Gastroesophageal sphincter (tissue), 4 donors: ENCODE measurements at places on chromosomes 3 and 15. TPM values are rescaled to one million over a fixed set of nuclear protein-coding genes. Genes with fewer than 3 reads are reported as not detected.

- no peak for ATAC-seq
Measured at GRCh38 chr3:71035314-71035713, 548.2 kb downstream of the FOXP1 start.

The ROBO2 gene
- under 0.01 TPM for total RNA-seq

GRCh38 chr3:50296721-50297383 lies 2.4 kb downstream of the HYAL3 start:
- ATAC-seq: no peak

DNA sequence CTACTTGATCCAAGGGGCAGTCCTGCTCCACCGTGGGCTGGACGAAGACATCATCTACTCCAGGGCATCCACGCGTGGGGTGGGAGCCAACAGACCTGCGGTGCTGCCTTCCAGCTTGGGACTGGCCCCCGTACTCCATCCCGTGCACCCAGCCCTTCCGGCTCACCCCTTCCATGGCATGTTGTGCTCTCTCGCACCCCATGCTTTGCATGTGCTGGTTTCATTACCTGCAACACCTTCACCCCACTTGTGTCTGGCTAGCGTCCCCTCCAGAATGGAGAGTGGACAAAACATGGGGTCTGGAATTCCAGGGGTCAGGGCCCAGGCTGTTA lies 30.2 kb downstream of the SEMA7A start:
- ATAC-seq: no peak

DNA sequence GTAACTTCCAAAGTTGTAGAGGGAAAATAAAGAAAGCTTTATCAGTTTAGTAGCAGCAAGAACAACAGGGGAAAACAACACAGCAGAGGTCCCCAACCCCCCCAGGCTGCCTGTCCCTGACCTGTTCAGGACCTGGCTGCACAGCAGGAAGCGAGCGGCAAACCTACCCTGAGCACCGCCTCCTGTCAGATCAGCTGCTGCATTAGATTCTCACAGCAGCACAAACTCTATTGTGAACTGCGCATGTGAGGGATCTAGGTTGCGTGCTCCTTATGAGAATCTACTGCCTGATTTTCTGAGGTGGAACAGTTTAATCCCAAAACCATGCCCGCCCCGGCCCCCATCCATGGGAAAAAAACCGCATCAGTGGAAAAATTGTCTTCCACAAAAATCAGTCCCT lies 40.3 kb downstream of the USP50 start:
- ATAC-seq: no peak

The RPL15 gene
- total RNA-seq: 2,502 TPM

The ZBTB20 gene
- total RNA-seq: 113 TPM

GRCh38 chr3:167102071-167102470 lies 278.0 kb downstream of the ZBBX start:
- no peak for ATAC-seq

DNA sequence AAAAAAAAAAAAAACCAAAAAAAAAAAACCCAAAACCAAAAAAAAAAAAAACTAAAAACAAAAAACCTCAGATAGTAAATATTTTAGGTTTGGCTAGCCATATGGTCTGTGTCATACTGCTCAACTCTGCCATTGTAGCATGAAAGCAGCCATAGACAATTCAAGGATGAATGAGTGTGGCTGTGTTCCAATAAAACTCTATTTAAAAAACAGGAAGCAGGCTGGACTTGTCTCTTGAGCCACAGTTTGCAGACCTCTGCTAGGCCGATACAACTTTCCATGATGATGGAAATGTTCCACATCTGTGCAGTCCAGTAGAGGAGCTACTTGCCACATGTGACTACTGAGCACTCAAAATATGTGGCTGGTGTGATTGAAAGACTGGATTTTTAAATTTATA lies 11.1 kb downstream of the EFCAB12 start:
- peak; percentile 75 for ATAC-seq

- ATAC-seq: no peak
Measured at GRCh38 chr15:77038312-77039216, 32.3 kb downstream of the TSPAN3 start.

- no peak for ATAC-seq
Measured at GRCh38 chr3:178646186-178646862, 110.1 kb downstream of the KCNMB2 start.

DNA sequence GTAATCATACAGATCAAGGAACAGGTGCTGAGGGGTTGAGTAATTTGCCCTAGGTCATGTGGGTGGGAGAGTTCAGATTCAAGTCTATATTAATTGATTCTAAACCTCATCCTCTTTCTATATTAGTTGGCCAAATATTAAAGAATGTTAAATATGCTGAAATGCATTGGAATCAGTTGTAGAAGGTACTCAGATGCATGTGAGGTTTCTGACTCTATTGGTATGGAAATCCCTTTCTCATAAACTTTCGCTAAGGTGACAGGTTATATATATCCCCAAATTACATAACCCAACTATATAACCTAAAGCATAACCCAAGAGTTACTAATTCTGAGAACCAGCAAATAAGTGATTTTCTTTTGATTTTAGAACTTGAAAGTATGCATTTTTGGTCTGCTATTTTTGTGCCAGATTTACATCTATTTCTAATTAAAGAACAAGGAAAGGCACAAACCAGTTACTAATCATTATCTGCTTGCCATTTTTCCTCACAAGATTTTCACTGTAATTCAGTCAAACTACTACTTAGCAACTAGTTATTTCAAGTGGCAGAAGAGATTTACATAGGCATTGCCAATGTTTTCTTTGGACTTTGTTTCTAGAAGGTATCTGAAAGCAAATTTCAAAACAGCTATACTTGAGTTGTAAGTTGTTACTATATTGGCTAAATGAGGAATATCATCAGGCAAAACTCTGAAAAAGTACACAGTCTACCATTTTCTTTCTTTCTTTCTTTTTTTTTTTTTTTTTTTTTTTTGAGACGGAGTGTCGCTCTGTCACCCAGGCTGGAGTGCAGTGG lies 201.3 kb downstream of the RBMS3 start:
- no peak for ATAC-seq

- no peak for ATAC-seq
Measured at GRCh38 chr3:21328711-21329390, 422.2 kb downstream of the ZNF385D start.

- no peak for ATAC-seq
Measured at GRCh38 chr3:71966185-71966584, 181.2 kb upstream of the PROK2 start.

GRCh38 chr3:11565932-11566331 lies 77.8 kb downstream of the VGLL4 start:
- ATAC-seq: no peak

The C3orf20 gene
- total RNA-seq: 0.13 TPM

DNA sequence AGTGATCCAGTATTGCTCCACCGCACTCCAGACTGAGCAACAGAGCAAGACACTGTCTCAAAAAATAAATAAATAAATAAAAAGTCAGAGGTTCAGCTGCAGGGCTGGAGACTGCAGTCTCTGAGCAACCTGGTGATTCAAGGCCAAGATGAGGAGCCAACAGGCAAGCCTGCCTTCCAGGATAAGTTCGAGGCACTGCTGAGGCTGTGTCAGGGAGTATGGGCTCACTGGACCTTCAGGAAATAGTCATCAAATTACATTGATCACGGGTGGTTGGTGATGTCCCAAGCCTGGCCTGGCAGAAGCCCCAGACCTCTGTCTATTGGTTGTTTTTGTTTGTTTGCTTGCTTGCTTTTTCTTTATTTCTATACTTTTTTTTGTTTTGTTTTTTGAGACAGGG lies 41.5 kb downstream of the IDH2 start:
- ATAC-seq: no peak

DNA sequence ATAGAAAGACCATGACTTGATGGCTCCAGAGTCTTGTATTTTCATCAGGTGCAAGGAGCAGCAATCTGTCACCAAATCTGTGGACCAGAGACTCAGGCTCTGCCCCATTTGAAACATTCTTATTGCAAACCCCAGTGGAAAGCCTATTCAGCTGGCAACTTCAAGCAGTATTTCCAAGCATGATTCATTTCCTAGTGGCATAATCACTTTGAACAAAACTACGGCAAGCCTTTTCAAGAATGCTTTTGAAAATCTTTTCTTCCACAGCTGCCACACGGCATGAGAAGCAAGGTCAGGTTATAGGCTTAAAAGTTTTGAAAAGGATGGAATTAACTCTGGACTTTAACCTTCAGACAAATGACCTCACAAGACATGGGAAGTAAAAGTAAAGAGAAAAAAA lies 122.0 kb upstream of the BFSP2 start:
- no peak for ATAC-seq

GRCh38 chr3:118978393-118978758 lies 56.3 kb downstream of the IGSF11 start:
- ATAC-seq: no peak

- ATAC-seq: peak; percentile 18
Measured at GRCh38 chr3:45841420-45841756, 531 bp downstream of the LZTFL1 start.

The SRGAP3 gene
- total RNA-seq: 5.2 TPM

The CTXN2 gene
- total RNA-seq: not detected

DNA sequence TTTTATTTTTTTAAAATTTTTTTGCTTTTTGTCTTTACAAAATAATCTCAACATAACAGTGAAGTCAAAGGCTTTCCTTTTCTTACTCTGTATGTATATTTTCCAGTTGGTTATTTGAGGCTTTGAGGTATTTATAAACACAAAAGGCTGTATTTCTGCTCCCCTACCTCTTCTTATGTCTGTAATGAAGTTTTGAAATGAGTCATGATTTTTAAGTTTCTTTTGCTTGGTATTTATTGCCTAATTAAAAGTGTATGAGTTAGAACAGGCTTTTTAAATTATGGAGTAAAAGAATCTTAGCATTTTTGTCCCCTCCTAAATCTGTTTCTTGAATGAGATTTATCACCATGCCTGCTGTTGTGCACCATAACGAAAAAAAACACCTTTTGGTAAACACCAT lies 66.0 kb downstream of the DCUN1D1 start:
- ATAC-seq: no peak

The SAXO2 gene
- total RNA-seq: 0.27 TPM

DNA sequence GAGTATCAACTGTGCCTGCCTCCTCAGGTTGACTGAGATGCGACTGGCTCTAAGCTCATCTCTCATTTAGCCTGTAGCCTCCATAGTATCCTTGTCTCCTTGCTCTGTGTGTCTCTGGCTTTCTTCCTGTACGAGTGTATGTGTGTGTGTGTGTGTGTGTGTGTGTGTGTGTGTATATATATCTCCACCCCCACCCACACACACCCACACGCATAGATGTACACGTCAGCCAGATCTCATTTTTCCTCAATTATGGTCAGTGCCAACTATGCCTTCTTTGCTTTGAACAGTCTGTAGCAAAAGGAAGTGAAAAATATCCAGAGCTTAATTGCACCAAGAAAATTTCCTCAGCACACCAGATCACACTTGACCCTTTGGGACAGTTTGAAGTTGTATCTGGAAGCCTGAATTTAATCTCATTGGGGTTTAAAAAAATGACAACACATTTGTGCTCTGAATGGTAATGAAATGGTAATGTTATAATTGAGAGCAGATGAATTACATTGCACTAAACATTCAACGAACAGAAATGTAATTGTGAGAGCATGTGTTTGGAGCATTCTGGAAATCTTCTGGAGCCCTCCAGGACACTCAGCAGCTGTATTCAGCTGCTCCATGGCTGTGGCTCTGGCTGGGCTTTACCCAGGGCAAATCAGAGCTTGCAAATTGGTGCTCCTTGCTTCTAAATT lies 63.6 kb downstream of the RYR3 start:
- ATAC-seq: no peak

The TTC21A gene
- 4.6 TPM for total RNA-seq

GRCh38 chr3:10244009-10244408 lies 4.2 kb upstream of the TATDN2 start:
- no peak for ATAC-seq

DNA sequence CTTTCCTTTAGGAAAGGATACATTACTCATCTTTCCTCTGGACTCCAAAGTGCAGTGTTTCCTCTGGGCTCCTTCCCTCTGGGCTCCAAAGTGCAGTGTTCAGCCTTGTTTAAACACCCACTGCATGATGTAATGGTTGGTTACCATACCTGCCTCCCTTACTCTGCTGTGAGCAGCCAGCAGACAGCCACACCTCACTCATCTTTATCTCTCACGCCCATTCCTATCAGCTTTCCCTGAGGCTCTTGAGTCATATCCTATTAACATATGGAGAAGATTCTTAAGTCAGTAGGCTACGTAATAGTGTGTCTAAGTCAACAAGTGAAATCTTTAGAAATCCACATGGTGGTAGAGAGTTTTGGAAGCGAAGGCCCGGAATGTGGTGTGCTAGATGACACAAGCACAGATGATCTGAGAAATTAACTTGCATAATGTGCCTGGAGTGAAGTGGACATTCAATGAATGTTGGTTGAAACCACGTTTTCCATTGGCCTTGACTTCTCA lies 97.2 kb upstream of the CTNNB1 start:
- ATAC-seq: no peak

GRCh38 chr15:63901912-63902670 lies 68.3 kb upstream of the HERC1 start:
- no peak for ATAC-seq

DNA sequence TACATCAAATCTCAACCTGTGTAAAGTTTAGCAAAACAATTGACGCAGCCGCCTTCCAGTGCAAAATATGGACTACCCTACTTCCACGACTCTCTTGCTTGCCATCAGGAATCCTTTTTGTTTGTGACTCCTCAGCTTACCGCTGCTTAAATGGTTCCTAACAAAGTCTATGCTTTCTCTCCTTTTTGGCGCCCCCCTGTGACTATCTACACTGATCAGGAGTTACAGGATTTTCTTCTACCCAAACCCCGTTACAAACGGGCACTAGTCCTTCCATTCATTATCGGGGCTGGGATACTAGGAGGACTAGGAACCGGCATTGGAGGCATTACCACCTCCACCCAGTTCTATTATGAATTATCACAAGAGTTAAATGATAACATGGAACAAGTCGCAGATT lies 184.0 kb downstream of the IGSF11 start:
- ATAC-seq: no peak

The CYP8B1 gene
- not detected for total RNA-seq

- no peak for ATAC-seq
Measured at GRCh38 chr3:15496341-15496664, 25.2 kb downstream of the COLQ start.

GRCh38 chr15:34019369-34019990 lies 19.5 kb downstream of the AVEN start:
- no peak for ATAC-seq

- no peak for ATAC-seq
Measured at GRCh38 chr3:114272271-114272670, 21.6 kb upstream of the TIGIT start.

The A4GNT gene
- total RNA-seq: not detected
